ENCODE measurements at places on chromosomes 2 and 18.

DNA sequence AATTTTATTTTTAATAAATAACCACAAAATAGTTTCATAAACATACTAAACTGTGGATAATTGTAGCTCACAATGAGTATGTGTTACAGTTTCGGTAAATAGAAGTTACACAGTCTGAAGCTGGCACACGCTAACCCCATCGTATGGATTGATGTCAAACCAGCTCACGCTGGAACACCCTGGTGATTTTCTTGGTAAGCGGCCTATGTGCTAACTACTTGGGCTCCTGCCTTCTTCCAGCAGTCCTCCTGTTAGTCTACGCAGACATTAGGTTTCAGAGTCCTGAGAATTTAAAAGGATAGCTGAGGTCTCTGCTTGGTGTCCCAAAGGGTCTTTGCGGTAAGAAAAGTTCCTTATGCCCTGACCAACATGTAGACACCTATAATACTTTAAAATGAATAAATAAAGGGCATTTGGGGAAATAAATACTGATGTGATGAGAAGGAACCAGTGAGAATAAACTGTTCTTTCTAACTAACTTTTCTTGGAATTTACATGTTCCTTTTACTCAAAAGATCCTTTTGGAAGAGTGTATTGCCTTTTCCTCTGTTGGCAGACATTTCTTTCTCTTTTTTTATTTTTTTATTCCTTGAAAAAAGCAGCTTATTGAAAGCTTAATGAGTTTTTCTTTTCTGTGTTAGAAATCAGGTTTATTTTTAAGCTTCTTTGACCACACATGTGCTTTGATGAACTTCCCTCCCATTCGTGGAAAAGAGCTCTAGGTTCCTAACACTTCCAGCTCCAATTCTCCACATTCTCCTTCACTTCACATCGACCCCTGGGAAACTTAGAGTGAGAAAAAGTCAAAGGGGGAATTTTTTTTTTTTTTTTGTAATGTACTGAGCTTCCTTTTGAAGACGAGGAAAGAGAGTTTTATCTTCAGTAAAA, 322.2 kb downstream of the IRS1 start:
- DNase-seq, result no peak

GRCh38 chr2:126642031-126642430, 13.9 kb upstream of the GYPC start:
- DNase-seq, result no peak

DNA sequence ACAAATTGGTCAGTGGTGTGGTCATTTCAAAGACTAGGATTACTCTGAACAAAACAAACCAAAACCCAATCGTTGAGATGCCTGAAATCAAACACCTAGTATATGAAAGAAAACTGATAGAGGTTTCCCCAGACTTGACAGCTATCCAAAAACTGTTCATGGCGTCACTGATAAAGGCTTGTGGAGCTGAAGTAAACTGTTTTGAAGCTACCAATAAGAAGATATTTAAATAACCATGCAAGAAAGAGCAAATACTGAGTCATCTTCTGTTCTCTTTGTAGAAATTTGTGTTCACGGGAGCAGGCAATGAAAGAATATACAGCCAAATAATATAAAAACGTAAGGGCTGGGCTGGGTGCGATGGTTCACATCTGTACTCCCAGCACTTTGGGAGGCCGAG, 7.5 kb upstream of the COLEC11 start:
- DNase-seq, result no peak

GRCh38 chr18:32712860-32713259, 60.0 kb downstream of the KLHL14 start:
- no peak for DNase-seq

GRCh38 chr2:226333388-226333787, 466.2 kb downstream of the IRS1 start:
- DNase-seq, result no peak

DNA sequence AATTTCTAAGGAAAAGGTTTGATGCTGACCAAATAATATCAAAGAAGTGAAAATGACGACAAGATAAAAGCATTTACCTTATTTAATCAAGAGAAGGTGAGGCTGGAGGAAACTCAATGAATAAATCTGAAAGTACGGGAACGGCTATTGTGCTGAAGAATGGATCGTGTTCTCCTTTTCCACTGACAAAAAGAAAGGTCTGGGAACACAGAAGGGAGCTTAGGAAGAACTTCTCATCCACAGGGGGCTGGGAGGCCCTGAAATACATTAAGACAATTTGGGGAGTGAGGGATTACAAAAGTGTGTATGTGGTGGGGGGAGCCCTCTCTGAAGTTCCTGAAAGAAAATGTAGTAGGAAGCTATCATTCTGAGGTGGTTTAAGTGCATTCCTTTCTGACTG, 582.3 kb downstream of the SLC4A3 start:
- DNase-seq, result no peak

GRCh38 chr18:41482501-41482900, 472.5 kb upstream of the PIK3C3 start:
- no peak for DNase-seq

DNA sequence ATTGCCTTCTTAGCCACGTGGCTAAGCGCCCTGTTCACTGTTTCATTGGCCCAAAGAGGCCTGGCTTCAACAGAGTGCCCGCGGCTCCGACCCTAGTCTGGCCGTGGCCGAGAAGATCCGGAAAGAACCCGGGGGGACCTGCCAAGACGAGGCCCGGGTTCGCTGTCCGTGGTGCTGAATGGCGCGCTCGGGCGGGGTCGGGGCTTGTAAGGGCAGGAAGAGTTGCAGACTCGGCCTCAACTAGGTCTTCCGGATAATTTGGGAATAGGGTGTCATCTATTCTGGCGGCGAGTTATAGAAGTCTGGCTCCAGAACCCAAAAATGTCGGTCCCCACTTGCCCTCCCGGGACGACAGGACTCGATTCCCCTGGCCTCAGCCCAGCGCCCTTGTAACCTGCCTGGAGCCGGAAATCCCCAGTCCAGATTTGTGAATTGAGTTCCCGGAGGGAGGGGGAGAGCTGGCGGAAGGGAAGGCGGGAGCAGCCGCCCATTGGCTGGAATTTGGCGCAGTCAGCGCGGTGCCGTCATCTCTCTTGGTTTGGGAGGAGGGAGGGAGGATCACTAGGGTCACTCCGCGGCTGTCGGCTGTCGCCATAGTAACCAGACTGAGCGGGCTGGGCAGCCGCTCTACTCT, 3.5 kb downstream of the CDK5R2 start:
- DNase-seq, result peak; percentile 86

GRCh38 chr2:223041527-223042109, 10.4 kb upstream of the KCNE4 start:
- DNase-seq, result no peak

DNA sequence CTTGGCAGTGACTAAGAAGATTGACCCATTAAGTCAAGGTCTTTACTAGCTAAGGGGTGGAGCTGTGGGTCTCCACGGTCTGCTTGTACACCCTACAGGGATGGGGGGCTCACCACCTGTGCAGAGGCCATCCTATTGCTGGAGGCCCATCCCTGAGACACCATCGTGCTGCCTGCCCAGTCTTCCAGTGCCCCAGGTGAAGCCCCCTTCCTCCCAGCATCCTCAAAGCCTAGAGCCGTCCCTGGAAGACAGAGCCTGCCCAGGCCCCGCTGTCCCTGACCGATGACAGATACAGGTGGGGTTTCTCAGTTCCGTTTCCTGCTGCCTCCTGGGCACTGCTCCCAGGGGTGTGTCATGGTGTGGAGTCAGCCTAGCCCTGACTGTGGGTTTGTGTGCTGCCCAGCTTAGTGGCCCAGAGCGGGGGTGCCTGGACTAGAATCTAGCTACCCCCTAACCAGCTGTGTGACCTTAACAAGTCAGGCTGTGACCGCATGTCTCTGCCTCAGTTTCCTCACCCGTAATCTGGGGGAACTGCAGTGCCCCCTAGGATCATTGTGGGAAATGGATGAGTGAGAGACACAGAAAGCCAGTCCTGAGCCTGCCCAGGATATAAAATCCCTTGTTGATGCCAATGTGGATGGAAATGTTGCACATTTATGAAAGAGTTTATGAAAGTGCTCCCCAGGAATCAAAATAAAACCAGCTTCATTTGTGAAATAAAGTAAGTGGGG, 2.0 kb downstream of the OTOS start:
- no peak for DNase-seq

DNA sequence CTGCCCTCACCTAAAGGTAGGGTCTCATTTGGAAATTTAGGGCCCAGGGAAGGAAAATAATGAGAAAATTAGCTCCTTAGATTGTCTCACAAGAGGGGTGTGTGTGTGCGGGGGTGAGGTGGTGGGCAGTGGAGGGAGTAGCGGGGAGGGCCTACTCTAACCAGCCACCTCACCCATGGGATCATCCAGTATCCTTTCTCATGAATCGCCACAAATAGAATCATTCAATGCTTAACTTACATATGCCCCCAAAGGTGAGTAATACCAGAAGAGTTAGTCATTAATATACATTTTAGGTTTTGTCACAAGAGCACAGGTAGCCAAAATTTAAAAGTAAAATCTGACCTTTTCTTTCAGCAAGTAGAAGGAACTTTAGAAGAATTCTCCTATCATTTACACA, 122.1 kb downstream of the PLEKHM3 start:
- no peak for DNase-seq

DNA sequence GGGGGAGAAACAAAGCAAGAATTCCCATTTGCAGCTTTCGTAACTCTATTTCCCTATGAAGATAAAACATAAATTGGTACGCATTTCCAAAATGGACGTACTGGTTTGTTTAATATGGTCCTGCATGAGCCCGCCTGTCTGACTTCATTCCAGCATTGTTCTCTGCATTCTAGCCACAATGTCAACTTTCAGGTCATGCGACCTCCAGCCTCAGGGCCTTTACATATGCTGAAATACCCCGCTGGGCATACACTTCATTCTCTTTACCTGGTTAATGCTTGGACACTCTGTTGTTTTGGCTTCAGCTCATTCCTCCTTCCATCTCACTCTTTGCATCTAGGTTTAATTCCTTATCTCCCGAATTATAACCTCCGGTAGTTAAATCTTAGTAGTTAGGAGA, 103.7 kb upstream of the DNMT3A start:
- no peak for DNase-seq

- DNase-seq, result no peak
Observed at GRCh38 chr18:58590254-58590653, 38.6 kb downstream of the ALPK2 start.

DNA sequence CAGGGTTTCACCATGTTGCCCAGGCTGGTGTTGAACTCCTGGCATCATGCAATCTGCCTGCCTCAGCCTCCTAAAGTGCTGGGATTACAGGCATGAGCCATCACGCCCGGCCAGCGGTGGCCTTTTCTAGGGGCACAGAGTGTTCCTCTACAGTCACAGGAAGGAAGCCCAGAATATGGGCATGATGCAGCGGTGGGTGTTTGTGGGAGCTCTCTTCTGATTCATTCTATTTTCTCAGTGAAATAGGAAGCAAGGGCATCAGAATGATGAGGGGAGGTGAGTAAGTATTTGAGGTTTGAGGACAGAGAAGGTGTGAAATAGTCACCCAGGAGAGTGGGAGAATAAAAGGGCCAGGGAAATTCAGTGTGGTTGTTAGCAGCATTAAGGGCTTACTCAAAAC, 70.3 kb upstream of the PSME4 start:
- DNase-seq, result no peak

DNA sequence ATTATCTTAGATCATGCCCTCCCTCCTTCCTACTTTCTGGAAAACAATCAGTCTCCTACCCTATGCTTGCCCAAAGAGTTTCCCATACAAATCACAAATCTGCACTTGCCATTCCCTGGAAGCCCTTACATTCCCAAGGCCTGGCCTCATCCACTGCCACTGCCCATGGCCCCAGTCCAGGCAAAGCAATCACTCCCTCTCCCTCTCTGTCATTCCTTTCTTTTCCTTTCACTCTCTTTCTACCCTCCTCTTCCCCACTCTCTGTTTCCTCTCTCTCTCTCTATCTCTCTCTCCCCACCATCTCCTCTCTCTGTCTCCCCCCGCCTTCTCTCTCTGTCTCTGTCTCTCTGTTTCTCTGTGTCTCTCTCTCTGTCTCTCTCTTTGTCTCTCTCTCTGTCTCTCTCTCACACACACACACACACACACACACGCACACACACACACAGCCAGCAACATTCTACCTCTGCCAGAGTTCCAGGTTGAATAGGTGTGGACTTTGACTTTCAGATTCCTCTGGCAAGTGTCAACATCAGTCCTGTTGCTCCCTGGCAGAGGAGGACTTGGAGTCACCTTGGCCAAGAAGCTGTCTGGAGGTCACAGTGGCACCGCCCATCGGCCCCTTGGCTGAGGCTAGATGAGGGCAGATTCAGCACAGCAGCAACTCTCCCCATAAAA, 43.7 kb upstream of the NAT8 start:
- DNase-seq, result no peak

DNA sequence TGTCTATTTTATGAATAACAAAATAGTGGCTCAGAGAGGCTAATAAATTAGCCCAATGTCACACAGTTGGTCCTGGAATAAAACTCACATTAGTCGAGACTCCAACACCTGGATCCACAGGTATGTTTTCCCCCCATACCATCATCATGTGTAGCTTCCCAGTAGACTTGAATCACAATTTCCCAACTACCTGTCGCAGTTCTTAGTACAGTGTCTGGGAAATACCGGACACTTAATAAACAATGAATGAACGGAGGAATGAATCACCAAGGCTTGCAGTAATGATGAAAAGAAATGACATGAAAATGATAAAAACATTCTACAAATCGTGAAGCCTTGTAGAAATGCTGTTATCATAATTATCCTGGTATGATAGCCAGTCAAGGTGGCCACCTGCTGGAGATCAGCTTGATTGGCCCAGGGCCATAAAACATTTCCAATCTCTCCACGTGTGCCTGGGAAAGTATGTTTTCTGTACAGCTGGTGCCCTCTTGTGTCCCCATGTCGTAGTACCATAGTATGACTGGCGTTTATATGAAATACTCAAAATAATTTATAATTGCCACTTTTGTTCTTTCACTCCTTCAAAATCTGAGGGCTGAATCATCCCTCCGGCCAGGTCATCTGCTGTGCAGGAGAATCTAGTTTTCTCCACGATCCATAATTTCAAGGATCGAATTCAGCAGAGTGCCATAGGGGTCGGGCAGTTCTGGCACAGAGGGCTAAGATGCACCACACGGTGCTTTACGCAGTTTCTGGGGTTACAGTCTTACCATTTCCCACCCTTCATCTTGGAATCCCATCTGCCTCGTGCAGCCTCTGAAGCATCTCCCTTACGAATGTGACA, 95.4 kb downstream of the LAMA1 start:
- peak; percentile 83 for DNase-seq

GRCh38 chr18:37328946-37329719, 236.5 kb downstream of the CELF4 start:
- DNase-seq, result no peak

GRCh38 chr18:44179693-44180092, 501.0 kb upstream of the SETBP1 start:
- no peak for DNase-seq

DNA sequence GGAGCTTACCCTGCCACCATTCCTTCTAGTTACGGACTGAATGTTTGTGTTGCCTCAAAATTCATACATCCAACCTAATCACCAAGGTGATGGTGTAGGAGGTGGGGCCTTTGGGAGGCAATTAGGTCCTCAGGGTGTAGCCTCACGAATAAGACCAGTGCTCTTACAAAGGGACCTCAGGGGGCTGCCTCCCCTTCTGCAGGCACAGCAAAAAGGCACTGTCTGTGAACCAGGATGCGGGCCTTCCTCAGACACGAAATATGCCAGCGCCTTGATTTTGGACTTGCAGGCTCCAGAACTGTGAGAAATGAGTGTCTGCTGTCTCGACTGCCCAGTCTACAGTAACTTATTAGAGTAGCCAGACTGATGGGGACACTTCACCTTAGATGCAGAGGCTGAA, 150.4 kb upstream of the HDAC4 start:
- DNase-seq, result no peak

- peak; percentile 51 for DNase-seq
Observed at GRCh38 chr2:164456619-164457018, 164.7 kb downstream of the GRB14 start.

All from SK-N-SH (cell line).